Activated CD8-positive, alpha-beta T cell treated with anti-CD3 and anti-CD28 coated beads, Interleukin-2, amount 10 ng/mL, durations not matched to agents 7 days and 5 days (primary cell): ENCODE measurements at places on chromosomes 11 and 22. TPM values are rescaled to one million over a fixed set of nuclear protein-coding genes. Genes with fewer than 3 reads are reported as not detected.
A peak's percentile ranks its signal among the peaks of the same experiment; 100 is the strongest.

GRCh38 chr11:112162761-112163546, 940 bp downstream of the IL18 start:
- peaks cover 7% of the 10 kb centered on the region for H3K4me1 ChIP-seq
- no peak for DNase-seq
- peaks cover 33% of the 10 kb centered on the region for H3K27me3 ChIP-seq

DNA sequence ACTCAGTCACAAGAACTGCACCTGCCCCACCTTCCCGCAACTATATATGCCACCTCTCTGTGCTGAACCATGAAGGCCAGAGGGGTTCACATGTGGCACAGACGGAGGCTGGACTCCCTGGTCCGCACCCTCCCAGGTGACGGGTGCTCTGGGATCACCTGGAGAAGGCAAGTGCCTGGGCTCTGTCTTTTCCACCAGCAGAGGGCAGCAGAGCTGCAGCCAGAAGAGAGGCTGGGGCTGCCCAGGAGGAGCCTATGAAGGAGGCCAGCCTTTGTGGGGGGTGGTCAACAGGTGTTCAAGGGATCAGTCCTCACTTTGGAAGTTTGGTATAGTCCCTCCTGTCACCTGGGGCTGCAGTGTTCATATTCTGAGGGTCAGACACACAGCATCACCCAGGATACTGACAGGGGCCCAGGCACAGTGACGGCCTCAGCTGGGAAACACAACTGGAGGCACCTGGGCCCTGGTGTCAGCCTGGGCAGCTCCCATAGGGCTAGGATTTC, 39.2 kb upstream of the IGLL5 start:
- no peak overlapping the region for H3K27ac ChIP-seq
- peaks cover 24% of the 10 kb centered on the region for H3K27me3 ChIP-seq
- H3K4me1 ChIP-seq, result peaks cover 5% of the 10 kb centered on the region
- DNase-seq, result peak; percentile 77
- no peaks in the 10 kb centered on the region for H3K36me3 ChIP-seq

- no peak for DNase-seq
- no peaks in the 10 kb centered on the region for H3K4me1 ChIP-seq
- no peaks in the 10 kb centered on the region for H3K27me3 ChIP-seq
Measured at GRCh38 chr22:23196165-23196564, 15.9 kb downstream of the BCR start.

- peak overlapping the region; percentile 20 for H3K4me3 ChIP-seq
- peaks cover 44% of the 10 kb centered on the region for H3K4me1 ChIP-seq
- peak overlapping the region; percentile 83 for H3K27ac ChIP-seq
- no peaks in the 10 kb centered on the region for H3K36me3 ChIP-seq
- no peaks in the 10 kb centered on the region for H3K27me3 ChIP-seq
Measured at GRCh38 chr11:134027671-134028070, 41.2 kb upstream of the JAM3 start.

- H3K4me1 ChIP-seq, result peaks cover 2% of the 10 kb centered on the region
- H3K27ac ChIP-seq, result peak overlapping the region; percentile 39
- no peak overlapping the region for H3K4me3 ChIP-seq
- no peak for DNase-seq
- no peaks in the 10 kb centered on the region for H3K27me3 ChIP-seq
- peaks cover 17% of the 10 kb centered on the region for H3K36me3 ChIP-seq
Measured at GRCh38 chr22:42160830-42161696, 30.5 kb upstream of the CYP2D6 start.

GRCh38 chr11:65648997-65649493, 11.1 kb downstream of the SIPA1 start:
- H3K27ac ChIP-seq, result no peak overlapping the region
- H3K27me3 ChIP-seq, result no peaks in the 10 kb centered on the region
- peaks cover 42% of the 10 kb centered on the region for H3K4me1 ChIP-seq
- no peak for DNase-seq

- peak overlapping the region; percentile 86 for H3K27ac ChIP-seq
- H3K4me3 ChIP-seq, result no peak overlapping the region
- H3K36me3 ChIP-seq, result peaks cover 35% of the 10 kb centered on the region
- H3K4me1 ChIP-seq, result peaks cover 59% of the 10 kb centered on the region
- H3K27me3 ChIP-seq, result no peaks in the 10 kb centered on the region
Measured at GRCh38 chr11:35247428-35247827, 108.5 kb downstream of the CD44 start.

CCDC116 gene
- total RNA-seq, result 1.6 TPM

PGM2L1 gene
- 6.5 TPM for total RNA-seq

DNA sequence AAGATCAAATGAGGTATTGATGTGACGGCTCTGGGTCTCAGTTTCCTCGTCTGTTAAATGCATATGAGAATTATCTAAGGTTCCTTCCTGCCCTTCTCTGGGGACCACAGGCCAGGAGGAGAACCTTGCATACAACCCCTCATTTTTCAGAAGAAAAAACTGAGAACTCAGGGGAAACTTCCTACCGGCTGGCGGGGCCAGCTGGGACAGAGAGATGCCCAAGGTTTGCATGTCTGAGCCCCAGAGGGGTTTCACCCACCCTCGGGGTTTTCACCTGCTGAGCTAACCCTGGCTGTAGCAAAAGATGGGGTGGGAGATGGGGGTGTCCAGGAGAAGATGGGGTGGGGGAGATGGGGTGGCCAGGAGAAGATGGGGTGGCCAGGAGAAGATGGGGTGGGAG, 4.3 kb downstream of the TNFRSF13C start:
- peaks cover 14% of the 10 kb centered on the region for H3K27me3 ChIP-seq
- H3K36me3 ChIP-seq, result no peaks in the 10 kb centered on the region
- no peak overlapping the region for H3K27ac ChIP-seq
- peaks cover 26% of the 10 kb centered on the region for H3K4me1 ChIP-seq
- no peak for DNase-seq
- no peak overlapping the region for H3K4me3 ChIP-seq

GRCh38 chr11:34626393-34626792, 5.5 kb downstream of the EHF start:
- no peak for DNase-seq
- H3K27me3 ChIP-seq, result peaks cover 40% of the 10 kb centered on the region
- no peaks in the 10 kb centered on the region for H3K4me1 ChIP-seq
- no peak overlapping the region for H3K4me3 ChIP-seq

- no peaks in the 10 kb centered on the region for H3K36me3 ChIP-seq
- H3K4me3 ChIP-seq, result no peak overlapping the region
Measured at GRCh38 chr11:112160091-112160848, 3.6 kb downstream of the IL18 start.

- H3K36me3 ChIP-seq, result peaks cover 83% of the 10 kb centered on the region
- H3K27me3 ChIP-seq, result no peaks in the 10 kb centered on the region
- H3K4me1 ChIP-seq, result peaks cover 96% of the 10 kb centered on the region
- peak overlapping the region; percentile 74 for H3K27ac ChIP-seq
Measured at GRCh38 chr22:39940757-39941305, 19.4 kb upstream of the TMA7B start.

TRIM49B gene
- total RNA-seq, result not detected

- H3K4me1 ChIP-seq, result peaks cover 13% of the 10 kb centered on the region
- peaks cover 37% of the 10 kb centered on the region for H3K36me3 ChIP-seq
- H3K27ac ChIP-seq, result peak overlapping the region; percentile 60
Measured at GRCh38 chr22:41526830-41527799, 17.2 kb downstream of the POLR3H start.

DNA sequence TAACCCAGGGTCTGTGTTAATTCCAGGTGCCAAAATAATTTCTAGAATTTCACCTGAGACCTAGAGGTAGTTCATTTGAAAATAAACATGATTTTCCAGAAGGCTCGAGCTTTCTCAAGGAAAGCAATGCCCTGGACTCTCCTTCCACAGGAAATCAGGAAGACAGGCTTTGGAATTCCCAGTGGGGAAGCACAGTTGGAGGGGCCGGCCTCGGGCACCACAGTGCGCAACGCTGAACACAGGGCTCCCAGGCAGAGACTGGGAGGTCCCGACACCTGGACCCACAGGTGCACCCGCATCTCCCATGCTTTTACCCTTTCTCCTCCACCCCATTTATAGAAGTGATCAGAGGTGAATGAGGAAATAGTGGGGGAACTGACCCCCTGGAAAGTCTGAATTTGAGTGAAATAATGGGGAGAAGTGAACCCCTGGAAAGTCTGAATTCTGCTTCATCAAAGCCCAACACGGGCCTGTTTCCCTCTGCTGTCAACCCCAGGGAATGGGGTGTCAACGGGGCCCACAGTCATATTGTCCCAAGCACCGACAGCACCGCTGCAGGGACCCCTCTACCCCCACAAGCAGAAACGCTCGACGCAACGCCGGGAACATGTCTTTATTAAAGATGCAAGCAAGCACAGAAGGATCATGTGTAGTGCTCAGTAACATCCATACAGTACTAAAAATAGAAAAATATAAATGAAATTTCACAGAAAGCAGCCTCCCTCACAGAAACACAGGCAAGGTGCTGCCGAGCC, 12.0 kb upstream of the EFCAB6 start:
- H3K4me3 ChIP-seq, result no peak overlapping the region
- no peak for DNase-seq
- H3K4me1 ChIP-seq, result no peaks in the 10 kb centered on the region
- H3K36me3 ChIP-seq, result no peaks in the 10 kb centered on the region
- H3K27me3 ChIP-seq, result peaks cover 3% of the 10 kb centered on the region
- H3K27ac ChIP-seq, result no peak overlapping the region

DNA sequence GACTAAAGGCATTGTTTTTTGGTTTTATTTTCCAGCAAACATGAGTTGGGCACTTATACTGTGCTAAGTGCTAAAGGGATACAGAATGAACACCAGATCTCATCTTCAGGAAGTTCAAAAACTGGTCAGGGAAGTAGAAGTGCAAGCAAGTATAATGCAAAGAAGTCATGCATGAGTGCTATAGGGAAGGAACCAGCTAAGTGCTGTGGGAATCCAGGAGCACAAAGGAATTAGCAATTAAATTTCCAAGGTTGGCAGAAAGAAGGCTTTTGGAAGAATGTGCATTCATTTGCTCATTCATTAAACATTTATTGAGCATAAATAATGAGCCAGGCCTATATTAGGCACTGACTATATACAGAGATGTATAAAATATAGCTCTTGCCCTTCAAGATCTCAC, 143.7 kb upstream of the ARHGAP42 start:
- no peaks in the 10 kb centered on the region for H3K27me3 ChIP-seq
- H3K4me1 ChIP-seq, result no peaks in the 10 kb centered on the region
- no peak overlapping the region for H3K4me3 ChIP-seq
- no peaks in the 10 kb centered on the region for H3K36me3 ChIP-seq

- H3K4me3 ChIP-seq, result no peak overlapping the region
- H3K4me1 ChIP-seq, result peaks cover 12% of the 10 kb centered on the region
- no peak overlapping the region for H3K27ac ChIP-seq
- DNase-seq, result no peak
Measured at GRCh38 chr22:16789860-16790493, 35.2 kb downstream of the XKR3 start.

MLC1 gene
- total RNA-seq, result 8.3 TPM

GRCh38 chr11:121901886-121902285, 214.1 kb downstream of the BLID start:
- DNase-seq, result no peak
- no peak overlapping the region for H3K4me3 ChIP-seq
- no peaks in the 10 kb centered on the region for H3K36me3 ChIP-seq
- peaks cover 2% of the 10 kb centered on the region for H3K27me3 ChIP-seq
- H3K27ac ChIP-seq, result no peak overlapping the region

GRCh38 chr11:20056109-20056949, 103.9 kb downstream of the DBX1 start:
- DNase-seq, result no peak
- no peak overlapping the region for H3K27ac ChIP-seq
- H3K36me3 ChIP-seq, result no peaks in the 10 kb centered on the region

DNA sequence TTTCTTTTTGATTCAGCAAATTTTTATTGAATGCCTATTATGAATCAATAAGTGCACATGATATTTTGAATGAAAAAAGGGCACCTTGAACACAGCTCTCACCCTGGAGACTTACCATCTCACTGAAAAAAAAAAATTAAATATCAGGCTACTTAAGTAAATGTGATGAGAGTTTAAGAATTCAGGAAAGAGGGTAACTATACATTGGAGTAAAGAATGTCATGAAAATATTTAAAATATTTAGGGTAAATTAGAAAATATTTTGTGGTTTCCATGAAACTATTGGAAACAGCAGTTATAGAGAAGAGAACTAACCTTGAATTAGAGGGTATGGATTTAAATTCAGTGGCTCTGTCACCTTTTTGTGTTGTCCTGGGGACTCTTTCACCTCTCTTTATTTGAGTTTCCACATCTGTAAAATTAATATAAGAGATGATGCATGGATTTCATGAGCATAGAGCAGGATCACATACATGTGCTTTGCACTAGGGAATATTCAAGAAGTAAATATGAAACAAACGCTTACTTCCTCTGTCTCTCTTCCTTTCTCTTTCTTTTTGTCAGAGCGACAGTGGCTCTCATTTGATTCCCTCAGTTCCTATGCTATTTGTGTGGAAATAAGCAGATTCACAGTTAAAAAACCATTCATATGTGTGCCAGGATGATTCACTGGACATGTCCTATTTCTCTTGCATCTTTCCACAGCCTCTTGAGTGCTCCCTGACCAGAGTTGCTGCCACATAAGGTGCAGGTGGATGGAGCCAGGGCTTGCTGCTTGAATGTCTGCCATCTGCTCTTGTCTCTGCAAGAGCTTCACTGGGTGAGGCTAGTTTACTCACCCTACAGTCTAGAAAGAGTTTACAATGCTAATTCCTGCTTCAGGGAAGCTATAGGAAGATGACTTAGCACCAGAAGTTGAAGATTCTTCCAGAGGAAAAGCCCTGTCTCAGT, 533.1 kb downstream of the ETS1 start:
- peaks cover 14% of the 10 kb centered on the region for H3K36me3 ChIP-seq
- peak; percentile 34 for DNase-seq
- peak overlapping the region; percentile 93 for H3K27ac ChIP-seq

C11orf42 gene
- total RNA-seq, result not detected

GRCh38 chr11:73113426-73113825, 28.7 kb downstream of the FCHSD2 start:
- H3K4me3 ChIP-seq, result no peak overlapping the region
- H3K27ac ChIP-seq, result no peak overlapping the region
- H3K27me3 ChIP-seq, result no peaks in the 10 kb centered on the region
- peaks cover 57% of the 10 kb centered on the region for H3K36me3 ChIP-seq

DNA sequence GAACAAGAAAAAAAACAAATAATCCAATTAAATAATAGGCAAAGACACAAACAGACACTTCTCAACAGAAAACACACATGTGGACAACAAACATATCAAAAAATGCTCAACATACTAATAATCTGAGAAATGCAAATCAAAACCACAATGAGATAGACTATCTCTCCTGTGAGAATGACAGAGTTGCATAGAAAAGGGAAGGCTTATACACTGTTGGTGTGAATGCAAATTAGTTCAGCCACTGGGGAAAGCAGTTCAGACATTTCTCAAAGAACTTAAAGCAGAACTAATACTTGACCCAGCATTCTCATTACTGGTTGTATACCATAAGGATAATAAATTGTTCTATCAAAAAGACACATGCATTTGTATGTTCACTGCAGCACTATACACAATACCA, 637.8 kb upstream of the LUZP2 start:
- no peaks in the 10 kb centered on the region for H3K4me1 ChIP-seq
- H3K4me3 ChIP-seq, result no peak overlapping the region
- no peaks in the 10 kb centered on the region for H3K36me3 ChIP-seq

DNA sequence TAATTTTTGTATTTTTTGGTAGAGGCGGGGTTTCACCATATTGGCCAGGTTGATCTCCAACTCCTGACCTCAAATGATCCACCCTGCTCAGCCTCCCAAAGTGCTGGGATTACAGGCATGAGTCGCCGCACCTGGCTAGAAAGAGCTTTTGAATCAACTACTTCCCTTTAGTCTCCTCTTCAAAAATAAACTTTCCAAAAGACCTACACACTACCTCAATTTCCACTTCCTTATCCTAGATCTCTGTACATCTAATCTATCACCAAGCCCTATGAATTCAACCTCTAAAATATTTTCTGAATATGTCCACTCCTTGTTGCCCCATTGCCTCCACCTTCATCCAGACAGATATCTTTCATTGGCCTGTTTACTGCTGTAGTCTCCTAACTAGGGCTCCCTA, 13.1 kb upstream of the DDX6 start:
- peaks cover 3% of the 10 kb centered on the region for H3K27me3 ChIP-seq
- peaks cover 4% of the 10 kb centered on the region for H3K4me1 ChIP-seq
- H3K36me3 ChIP-seq, result no peaks in the 10 kb centered on the region

GRCh38 chr11:117075186-117075585, 23.0 kb downstream of the SIK3 start:
- DNase-seq, result no peak
- H3K4me1 ChIP-seq, result peaks cover 38% of the 10 kb centered on the region
- H3K36me3 ChIP-seq, result peaks cover 3% of the 10 kb centered on the region
- H3K27me3 ChIP-seq, result no peaks in the 10 kb centered on the region
